ENCODE measurements at places on chromosomes 1 and 21. TPM values are rescaled to one million over a fixed set of nuclear protein-coding genes. Genes with fewer than 3 reads are reported as not detected.
A peak's percentile ranks its signal among the peaks of the same experiment; 100 is the strongest.

GRCh38 chr1:234684856-234685255 lies 74.9 kb upstream of the IRF2BP2 start:
- no peak for DNase-seq

DNA sequence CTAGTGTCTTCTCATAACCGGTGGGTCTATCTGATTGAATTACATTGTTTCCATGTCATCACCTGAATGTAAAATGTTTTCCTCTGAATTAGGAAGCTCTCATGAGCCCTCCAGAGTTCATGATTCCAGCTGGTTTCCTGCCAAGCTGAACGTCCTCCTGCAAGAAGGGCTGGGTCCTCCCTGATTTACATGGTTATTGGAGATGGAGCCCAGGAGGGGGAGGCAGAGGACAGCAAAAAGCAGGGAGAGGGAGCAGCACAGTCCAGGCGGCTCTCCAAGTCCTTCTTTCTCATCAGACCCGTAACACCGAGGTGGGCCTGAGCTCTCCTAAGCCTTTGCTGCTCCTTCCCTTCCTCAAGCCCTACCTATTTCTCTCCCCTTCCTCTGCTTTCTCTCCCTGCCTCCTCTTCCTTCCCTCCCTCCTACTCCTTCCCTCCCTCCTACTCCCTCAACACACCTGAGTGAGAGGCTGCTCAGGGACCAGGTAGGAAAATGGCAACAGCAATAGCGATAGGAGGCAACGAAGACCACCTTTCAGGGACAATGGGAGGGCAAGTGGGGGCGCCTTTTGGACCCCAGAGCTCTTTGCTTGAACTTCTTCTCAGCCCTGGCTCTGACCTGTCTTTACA lies 265.9 kb downstream of the PRDM2 start:
- DNase-seq: peak; percentile 56

GRCh38 chr1:11051781-11052511 lies 4.9 kb upstream of the MASP2 start:
- DNase-seq: no peak

- DNase-seq: no peak
Observed at GRCh38 chr1:163450986-163451385, 129.2 kb downstream of the NUF2 start.

- no peak for DNase-seq
Observed at GRCh38 chr1:51415963-51416362, 85.6 kb upstream of the TTC39A start.

- DNase-seq: no peak
Observed at GRCh38 chr1:2539312-2539907, 9.3 kb upstream of the HES5 start.

GRCh38 chr1:228697207-228698016 lies 37.9 kb upstream of the RHOU start:
- no peak for DNase-seq

DNA sequence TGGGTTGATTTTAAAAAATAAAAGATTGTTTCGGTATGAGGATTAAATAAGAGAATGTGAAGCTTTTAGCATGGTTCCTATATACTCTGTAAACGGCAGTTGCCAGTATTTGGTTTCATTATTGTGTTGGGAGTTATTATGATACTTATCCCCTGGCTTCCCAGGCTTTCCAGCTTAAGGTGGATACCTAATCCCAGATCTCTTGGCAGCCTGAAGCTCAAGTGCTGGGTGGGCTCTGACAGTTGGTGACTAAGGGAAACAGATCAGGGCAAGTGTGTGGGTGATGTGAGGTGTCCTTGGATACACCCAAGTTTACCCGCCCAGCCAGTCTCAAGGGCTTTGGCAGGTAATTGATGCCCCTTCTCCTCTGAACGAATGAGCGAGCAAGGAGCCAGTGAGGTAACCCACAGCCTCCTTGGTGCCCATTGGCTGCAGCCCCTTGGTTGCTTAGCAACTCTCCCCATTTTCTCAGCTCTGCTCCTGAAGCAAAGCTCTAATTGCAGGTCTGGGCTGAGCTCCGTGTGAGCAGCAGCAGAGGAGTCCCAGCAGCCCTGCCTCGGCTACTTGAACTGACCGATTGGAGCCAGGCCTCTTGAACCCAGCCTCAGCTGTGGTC lies 6.1 kb downstream of the IPO13 start:
- DNase-seq: no peak

GRCh38 chr1:182301467-182302198 lies 90.0 kb downstream of the GLUL start:
- DNase-seq: peak; percentile 49

GRCh38 chr1:69258842-69259241 lies 308.9 kb upstream of the LRRC7 start:
- DNase-seq: peak; percentile 14

DNA sequence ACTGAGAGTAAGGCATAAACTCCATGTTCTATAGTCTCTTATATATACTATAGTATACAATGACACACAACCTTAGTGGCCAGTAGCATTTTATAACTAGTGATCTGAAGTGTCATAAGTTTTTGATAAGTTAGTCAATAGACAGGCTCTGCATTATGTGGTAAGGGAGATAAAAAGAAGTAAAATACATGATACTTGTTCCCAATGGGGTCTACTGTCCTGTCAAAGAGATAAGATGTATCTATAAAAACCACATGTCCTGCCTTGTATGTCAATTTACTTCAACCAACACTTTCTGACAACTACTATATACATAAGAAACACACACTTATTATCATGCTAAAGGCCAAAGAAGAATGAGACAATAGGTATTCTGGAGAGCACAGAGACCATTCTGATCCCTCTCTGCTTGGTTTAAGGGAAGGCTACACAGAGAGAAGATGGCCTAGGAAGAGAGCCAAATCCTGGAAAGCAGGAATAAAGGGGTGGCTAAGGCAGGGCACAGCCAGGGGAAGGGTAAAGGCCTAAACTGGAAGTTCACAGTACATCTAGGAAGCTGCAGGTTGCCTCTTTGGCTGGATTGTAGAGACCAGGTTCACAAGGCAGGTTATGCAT lies 91.4 kb downstream of the LYST start:
- no peak for DNase-seq

DNA sequence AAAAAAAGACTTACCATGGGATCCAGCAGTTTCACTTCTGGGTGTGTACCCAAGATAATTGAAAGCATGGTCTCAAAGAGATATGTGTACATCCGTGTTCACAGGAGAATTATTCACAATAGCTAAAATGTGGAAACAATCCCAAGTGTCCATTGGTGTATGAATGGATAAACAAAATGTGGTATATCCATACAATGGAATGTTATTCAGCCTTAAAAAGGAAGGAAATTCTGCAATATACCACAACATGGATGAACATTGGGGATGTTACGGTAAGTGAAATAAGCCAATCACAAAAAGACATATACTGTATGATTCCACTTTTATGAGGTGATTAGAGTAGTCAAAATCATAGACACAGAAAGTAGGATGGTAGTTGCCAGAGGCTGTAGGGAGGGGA lies 7.0 kb upstream of the TUT4 start:
- DNase-seq: no peak

- DNase-seq: no peak
Observed at GRCh38 chr1:207314816-207315215, 6.7 kb upstream of the CD55 start.

- no peak for DNase-seq
Observed at GRCh38 chr1:228172591-228173527, 7.3 kb downstream of the IBA57 start.

Gene EXO1
- not detected for polyA plus RNA-seq

Gene CLCNKB
- polyA plus RNA-seq: not detected

Gene MECR
- 20.0 TPM for polyA plus RNA-seq
